ENCODE measurements at places on chromosomes 3 and 15. TPM values are rescaled to one million over a fixed set of nuclear protein-coding genes. Genes with fewer than 3 reads are reported as not detected.
A peak's percentile ranks its signal among the peaks of the same experiment; 100 is the strongest.

SH3GL3 gene
- 7.1 TPM for total RNA-seq

CLRN1 gene
- 0.31 TPM for total RNA-seq

POPDC2 gene
- total RNA-seq: 38.7 TPM

LYZL4 gene
- total RNA-seq: not detected

DNA sequence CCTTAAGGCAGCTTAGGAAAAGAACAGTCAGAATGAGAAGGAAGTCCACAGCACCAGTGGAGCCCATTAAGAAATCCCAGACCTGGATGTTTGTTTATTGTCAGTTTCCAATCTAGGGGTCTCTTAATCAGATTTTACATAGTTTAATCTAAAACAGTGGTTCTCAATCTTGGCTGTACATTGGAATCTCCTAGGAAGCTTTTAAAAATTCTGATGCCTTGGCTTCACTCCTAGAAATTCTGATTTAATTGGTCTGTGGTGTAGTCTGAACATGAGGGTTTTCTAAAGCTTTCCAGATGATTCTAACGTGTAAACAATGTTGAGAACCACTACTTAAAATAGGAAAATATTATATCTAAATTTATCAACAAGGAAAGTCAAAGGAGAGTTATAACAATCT lies 56.6 kb upstream of the SPRED1 start:
- peak; percentile 63 for DNase-seq

- DNase-seq: peak; percentile 59
These were observed 11.5 kb upstream of the MSL2 start for GRCh38 chr3:136207489-136208115.

Measured in tongue (tissue), 3 donors.